ENCODE measurements at places on chromosomes 2 and 18.

DNA sequence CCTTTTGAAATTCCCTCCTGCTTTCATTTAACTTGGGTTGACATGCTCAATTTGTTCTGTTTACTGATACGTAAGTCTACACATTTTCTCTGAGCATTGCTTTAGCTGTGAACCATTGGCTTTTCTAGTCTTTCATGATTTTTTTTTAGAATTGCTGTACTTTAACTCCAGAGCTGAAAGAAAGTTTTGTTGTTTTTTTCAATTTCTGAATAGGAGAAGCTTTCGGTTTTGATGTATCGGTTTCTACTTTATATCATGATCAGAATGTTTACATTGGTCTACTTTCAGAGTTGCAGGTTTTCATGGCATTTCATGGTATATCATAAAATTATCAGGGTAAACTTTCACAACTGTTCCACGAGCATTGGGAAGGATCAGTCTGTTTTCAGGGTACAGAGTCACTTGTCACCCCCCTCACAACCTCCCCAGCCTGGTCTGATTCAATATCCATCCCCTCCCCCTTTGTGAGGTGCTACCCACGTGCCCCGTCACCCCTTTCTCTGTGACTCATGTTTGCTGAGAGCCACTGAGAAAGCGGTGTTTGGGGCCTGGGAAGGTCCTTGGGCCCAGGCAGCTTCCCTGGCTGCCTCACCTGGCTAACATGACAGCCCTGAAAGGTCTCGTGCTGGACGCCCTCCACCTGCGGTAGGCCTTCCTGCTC is 7.0 kb downstream of the ASTL start:
- DNase-seq: no peak

DNA sequence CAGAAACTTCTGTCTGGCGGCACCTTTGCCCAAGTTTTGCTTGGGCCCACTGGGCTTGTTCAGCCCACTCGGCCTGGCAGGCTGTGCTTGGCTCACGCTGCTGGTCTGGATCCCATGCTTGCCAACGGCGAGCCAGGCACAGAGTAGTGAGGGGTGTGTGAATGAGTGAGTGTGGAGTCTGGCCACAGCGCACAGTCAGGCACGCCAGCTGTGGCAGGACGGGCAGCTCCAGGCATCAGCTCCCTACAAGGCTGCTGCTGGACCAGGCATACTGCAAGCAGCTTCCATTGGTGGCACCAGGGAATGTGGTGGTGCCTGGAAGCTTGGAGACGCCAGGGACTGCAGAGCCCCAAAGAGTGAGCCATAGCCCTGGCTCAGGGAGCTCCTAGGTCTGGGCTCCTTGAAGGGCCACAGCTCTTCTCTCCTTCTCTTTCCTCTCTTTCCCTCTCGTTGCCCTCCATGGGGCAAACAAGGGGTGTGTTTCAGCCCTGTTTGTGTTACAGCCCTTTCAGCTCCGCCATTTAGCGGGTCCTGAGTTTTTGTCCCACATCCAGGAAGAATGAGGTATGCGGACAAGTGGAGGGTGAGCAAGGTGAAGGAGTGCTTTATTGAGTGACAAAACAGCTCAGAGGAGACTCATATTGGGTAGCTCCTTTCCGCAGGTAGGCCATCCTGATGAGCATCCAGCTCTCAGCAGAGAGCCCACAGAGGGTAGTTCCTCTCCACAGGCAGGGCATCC is 73.0 kb downstream of the AGPS start:
- no peak for DNase-seq

DNA sequence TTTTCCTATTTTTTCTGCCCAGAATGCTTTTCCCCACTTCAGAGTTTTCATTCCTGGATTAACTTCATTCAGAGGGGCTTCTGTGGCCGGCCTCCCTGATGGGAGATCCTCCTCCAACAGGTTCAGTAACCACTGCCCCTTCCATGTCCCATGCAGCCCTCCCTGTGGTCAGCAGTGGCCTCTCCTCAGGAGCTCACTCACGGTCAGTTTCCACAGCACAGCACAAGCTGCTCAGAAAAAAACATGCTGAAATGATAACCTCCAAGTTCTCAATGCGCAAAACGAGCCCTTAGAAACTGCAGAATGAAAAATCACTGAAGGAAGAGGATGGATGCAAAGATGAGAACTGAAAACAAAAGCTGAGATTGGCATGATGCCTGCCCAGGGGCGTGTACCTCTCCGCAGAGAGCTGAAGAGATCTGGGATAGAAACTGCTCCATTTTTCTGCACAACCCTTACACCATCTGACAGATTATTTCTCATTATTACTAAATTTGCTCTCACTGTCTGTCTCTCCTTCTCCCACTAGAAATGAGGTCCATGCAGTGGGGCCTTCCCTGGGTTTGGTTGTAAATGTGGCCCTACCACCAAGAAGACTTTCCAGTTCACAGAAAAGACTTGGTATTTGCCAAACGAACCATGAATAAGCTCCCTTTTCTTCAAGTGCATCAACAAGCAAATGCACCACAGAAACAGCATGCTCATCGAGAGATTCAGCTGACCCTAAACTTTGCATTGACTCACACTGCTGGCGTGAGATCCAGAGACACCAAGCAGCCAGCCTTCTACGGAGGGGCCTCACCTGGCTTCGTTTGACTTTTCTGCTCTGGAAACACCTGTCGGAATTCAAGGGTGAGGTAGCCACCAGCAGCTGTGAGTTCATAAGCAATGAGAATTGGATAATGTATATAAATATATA is 51.5 kb downstream of the TMEM18 start:
- DNase-seq: no peak

- DNase-seq: no peak
These were observed 2.9 kb upstream of the MAB21L4 start for GRCh38 chr2:240898731-240899467.

DNA sequence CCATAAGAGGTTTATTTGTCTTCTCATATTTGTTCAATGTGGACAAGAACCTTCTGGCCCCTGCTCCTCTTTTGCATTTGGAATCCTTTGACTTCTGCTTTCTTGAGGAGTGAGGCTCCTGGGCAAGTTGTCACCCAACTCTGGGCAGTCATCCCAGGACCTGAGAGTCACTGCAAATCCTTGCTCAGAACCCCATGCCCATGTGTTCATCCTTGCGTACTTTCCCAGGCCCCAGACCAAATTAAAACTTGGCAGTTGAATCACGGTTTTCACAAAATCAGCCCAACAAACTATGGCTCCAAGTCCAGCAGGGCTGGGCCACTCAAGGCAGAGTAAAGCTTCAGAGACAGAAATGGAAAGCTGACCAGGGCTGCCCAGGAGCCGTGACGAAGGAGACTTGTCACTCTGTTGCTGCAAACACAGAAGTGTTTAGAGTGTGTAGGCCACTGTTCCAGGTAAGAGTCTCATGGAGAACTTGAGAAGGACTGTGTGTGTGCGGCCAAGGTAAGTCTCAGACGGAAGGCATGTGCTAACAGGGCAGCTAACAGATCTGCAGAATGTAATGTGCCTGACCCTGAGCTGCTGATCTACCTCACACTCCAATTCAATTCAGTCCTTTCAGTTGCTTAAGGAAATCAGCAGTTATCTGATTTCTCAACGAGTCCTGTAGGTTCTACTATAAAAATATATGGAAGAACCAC is 549.4 kb upstream of the HS6ST1 start:
- no peak for DNase-seq

DNA sequence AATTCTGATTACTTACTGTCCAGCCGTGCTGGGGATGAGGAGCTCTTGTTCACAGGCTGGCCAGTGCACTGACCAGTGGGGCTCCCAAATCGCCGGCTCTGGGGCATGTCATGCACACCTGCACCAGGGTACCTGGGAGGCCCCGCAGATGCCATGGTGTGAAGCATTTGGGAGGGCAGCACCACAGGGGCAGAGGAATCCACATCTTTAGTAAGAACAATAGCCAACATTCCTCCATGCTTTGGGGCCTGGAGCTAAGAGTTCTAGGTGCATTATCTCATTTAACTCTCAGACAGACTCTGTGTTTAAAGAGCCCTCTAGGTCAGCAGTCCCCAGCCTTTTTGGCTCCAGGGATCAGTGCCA is 104.2 kb downstream of the ACKR3 start:
- DNase-seq: no peak

GRCh38 chr2:74836675-74837401 is 2.9 kb downstream of the HK2 start:
- no peak for DNase-seq

DNA sequence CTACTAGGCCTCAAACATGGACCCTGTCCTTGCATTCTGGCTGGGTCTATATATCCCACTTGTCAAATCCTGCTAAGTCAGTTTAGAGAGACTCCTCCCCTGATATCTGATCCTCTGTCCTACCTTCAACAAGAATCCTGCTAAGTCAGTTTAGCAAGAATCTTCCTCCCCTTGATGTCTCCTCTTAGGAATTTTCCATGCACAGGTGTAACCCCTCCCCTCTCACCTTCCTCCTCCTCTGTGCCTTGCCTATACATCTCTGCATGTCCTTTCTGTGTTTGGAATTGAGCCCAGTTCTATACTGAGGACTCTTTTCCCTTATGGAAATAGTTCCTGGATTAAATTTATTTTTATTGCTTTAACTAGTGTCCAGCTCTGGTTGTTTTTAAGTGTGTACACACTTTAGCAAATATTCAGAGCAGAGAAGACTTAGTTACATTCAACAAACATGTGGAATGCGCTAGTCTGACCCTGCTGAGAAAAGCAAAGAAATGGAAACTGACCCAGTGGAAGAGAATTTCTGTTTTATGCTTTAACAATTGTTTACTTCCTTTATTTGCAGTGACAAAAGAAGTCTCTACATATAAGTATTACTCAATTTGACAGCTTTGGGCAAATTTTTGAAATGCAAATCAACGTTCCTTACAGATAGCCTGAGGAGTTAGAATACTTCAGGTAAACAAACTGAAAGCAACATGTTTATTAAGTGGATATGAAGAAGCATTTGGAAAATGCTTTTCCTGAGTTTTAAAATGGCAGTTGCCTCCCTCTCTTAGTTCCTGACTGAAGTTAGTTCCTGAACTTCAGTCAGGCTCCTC is 80.6 kb downstream of the RIT2 start:
- no peak for DNase-seq

All from T-helper 2 cell (primary cell).